ENCODE measurements at places on chromosomes 2 and 18.
A peak's percentile ranks its signal among the peaks of the same experiment; 100 is the strongest.

GRCh38 chr2:119753041-119753929 lies 6.4 kb upstream of the PTPN4 start:
- DNase-seq: no peak

DNA sequence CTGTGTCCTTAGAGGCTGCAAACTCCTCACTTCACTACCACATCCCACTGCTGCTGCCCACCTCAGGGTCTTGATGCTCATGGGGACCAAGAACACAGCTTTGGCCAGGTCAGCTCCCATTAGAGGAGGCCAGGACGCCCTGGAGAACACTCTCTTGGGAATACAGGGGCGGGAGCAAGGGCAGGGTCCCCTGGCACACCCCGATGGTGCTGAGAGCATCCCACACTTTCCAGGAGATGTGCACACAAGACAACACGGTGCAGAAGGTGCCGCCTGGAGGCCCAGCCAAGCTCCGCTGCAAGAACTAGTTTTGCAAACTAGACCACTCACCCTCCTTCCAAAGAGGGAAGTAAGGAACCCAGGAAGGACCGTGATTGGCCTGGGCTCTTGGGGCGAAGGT lies 304.4 kb upstream of the SALL3 start:
- no peak for DNase-seq

DNA sequence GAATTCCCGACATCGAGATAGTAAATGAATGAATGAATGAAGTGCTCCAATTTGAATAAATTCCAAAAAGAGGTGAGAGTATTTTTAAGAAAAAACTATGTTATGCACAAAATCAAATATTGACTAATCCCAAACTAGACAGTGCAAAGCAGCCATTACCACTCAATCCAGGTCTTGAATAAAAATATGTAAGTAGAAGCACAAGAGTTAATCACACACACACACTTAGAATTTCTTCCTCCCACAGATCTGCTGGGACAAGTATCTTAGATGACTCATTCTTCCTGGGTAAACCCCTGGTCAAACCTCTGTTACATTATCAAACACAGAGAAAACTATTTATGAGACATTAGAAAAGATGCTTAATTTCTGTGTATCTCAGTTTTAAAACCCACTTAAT lies 102.0 kb downstream of the PLA2R1 start:
- DNase-seq: no peak

DNA sequence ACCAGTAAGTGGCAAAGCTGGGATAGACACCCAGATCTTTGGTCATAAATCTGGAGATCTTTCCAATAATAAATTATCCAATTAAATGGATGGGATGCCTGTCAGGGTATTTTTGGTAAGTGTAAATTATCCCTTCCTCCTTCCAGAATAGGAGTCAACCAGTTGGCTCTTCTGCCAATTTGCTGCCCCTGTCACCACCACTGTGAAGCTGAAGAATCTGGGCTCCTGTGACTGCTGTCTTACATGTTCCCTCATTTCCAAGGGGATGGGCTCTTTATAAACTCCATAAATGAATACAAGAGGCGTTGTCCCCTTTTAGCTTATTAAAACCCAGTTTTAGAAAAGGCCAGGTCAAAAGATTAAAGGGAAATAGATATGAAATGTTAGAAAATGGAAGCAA lies 17.8 kb upstream of the BMP10 start:
- no peak for DNase-seq

GRCh38 chr2:219350710-219351221 lies 18.2 kb upstream of the RESP18 start:
- no peak for DNase-seq

- DNase-seq: no peak
Measured at GRCh38 chr2:168087401-168087800, 160.0 kb downstream of the STK39 start.

- DNase-seq: no peak
Measured at GRCh38 chr18:49243391-49243790, 217.1 kb downstream of the DYM start.

DNA sequence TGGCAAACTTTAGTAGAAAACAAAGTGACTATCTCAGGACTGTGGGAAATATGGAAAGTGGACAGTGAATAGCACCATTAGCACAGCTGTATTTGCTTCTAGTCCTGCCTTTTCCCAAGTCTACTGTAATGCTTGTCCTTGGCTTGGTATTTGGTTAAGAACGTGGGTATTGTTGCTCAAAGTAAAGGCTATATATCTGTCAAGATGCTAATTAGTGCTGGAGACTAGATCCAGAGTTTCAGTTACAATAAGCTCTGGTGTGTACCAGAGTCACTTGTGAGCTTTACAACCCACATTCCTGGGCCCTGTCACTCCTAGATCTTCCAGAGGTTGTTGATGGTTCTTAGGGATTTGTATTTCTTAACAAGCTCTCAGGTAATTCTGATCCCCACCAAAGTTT lies 313.6 kb downstream of the SLC8A1 start:
- no peak for DNase-seq

DNA sequence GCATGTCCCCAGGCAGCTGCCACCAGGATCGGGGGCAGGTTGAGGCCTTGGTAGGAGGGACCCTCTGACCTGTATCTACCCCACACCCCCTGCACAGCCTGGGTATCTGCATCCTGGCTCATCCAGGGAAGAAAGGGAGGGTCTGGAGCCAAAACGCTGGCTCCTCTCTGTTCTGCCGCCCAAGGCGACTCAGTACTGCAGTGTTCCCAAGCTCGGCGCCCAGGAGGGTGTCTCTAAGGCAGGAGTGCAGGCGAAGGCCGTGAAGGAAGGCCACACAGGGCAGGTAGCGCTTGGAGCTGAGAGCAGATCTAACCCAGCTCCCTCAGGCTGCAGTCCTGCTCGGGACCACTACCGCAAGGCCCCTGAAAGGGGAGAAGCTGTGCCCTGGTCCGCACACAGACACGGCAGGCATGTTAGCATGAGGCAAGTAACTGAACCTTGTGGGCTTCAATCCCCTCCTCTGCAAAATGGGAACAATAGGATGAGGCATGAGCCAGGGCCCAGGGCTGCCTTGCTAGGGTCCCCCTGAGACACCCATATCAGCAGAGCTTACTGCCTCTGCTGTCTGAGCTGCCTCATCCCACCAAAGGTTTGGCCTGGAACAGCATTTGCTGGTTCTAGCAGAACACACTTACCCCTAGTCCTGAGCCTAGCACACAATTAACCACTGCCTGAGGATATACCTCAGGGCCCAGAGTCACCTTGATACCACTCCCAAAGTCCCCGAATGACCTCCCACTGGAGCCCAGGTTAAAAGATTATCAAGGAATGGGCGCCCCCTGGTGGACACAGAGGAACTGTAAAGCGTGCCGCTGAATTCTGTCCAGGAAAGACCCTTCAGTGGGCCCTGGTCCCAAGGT lies 6.5 kb downstream of the PTMA start:
- DNase-seq: peak; percentile 62

- DNase-seq: no peak
Measured at GRCh38 chr2:119755906-119756305, 3.8 kb upstream of the PTPN4 start.

GRCh38 chr2:147913701-147914480 lies 69.1 kb downstream of the ACVR2A start:
- no peak for DNase-seq

DNA sequence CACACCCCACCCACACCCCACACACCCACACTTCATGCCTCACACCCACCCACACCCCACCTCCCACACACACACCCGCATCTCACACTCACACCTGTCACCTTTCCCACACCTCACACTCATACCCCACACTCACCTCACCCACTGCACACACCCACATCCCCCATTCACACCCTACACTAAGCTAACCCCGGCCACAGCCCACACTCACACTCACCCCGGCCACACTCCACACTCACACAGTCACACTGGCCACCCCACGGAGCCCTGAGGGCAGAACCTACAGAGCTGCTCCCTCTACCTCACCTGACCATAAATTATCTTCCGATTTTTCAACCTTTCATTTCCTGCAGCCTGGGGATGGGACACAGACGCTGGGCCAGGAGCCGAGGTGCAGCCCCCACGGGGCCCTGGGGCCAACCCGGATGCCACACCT lies 241.3 kb downstream of the HDAC4 start:
- DNase-seq: no peak

GRCh38 chr2:64402876-64403275 lies 51.1 kb upstream of the LGALSL start:
- peak; percentile 57 for DNase-seq

DNA sequence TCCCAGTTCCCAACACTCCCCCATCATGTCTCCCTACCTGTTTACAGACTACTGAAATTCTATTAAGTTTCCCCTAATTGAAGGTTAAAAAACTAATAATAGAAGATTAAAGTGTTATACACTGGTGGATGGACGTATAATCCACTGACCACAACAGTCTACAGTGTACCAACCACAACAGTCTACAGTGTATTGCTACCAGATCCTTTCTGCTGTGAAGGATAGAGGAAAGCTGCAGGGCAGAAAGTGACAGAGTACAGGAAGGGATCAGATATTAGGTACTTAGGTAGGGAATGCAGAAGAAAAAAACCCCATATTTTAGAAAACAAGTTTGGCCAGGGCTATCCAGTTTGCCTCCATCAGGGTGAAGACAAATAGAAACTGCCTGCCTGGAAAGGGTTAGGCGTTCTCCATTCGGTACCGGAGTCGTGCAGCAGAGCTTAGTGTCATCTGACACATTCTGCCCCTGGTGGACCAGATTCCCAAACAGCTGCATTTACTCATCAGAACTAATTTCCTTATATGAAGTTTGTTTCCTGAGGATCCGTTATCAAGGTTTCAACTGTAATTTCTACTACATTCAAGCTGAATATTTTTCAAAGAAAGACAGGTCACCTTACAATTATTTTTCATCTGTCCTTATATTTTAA lies 49.9 kb downstream of the KLF7 start:
- DNase-seq: no peak

GRCh38 chr18:64091526-64091925 lies 57.4 kb downstream of the LINC00305 start:
- DNase-seq: no peak

DNA sequence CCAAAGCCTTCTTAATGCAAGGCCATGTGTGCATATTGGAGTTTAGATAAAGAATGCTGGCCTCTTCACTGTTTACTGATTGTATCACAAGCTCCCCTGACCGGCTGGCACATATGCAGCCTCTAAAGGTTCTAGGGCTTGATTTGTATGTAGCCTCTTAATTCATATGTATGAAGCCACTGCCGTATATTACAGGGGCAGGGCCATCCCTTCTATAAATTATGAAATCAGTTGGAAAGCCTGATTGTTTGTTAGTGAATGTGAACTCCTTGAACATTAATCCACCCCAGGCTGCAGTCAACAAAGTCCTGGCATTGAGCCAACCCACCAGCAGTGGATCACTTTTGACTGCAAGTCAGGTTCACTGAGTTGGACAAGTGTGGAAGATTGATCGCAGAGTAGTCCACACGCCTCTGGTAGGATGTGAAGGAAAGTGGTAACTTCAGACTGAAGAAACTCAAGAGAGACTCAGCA lies 61.6 kb upstream of the PARD3B start:
- DNase-seq: no peak

DNA sequence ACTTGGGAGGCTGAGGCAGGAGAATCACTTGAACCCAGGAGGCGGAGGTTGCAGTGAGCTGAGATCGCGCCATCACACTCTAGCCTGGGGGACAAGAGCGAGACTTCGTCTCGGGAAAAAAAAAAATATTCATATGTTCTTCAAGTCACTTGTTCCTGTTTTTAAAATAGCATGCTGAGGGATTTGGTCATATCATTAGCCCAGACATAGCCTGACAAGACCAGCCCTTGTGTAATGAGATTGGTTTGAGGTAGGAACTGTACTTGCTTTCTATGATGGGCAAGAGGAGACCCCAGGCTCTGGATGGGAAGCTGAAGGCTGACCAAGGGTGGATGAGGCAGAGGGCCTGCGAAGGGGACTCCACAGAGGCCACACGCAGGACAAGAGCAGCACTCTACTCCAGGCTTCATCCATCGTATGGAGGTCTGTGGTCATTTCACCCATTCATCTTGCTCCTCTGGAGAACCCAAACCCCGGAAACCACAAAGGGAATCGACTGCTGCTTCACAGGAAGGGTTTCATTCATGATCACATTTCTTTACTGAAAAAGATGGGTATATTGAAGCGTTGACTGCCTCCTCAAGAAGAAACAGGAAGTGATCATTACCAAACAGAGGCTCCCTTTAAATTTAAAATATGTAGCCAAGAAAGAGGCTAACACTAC lies 87.1 kb upstream of the ZNF397 start:
- DNase-seq: no peak

GRCh38 chr18:59388817-59389216 lies 29.8 kb upstream of the LMAN1 start:
- DNase-seq: no peak

DNA sequence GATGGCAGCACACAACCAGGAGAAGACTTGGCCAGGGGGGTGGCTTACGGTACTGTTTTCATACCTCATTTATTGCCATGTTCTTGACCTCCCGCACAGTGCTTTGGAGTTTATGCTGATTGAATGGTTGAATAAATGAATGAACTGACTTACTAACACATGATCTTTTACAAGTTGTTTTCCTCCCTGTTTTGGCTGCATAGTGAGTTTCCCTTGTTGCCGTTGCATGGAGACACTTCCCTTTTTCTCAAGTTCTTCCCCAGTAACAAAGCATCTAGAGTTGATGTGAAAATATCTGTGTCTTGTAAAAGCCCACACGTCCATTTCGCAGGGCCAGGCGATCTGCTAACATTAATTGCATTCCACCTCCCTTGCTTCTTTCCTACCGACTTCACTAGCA lies 35.7 kb upstream of the RAB1A start:
- DNase-seq: no peak

DNA sequence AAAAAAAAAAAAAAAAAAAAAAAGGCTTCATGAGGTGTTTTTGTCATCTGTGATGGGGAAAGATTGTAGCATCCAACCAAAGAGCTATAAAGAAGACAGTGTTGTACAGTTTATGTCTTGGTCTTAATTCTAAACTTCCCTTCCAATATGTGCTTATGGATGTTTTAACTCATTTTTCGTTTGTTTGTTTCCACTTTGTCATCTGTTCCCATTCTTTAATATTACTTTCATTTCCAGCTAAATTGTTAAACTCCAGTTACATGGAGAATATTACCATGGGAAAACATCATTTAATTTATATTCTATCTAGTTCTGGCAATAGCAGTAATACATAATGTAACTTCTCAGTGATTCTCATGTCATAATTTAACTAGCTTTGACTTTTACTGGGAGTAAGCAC lies 344.1 kb upstream of the NRP2 start:
- DNase-seq: no peak

DNA sequence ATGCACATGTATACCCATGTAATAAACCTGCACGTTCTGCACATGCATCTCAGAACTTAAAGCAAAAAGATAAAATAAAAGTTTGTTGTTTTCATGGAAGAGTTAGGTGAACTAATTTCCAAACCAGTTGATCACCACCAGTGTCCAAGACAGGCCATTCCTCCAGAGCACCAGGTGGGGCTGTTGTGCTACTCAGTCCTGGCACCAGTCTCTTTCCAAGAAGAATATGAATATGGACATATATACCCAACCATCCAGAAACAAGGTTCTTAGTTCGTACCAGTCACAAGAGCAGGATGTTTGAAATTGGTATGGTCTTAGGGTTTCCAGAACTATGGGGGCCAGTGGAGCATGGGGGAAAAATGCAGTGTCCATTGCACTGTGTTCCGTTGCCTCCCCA lies 17.2 kb upstream of the TNP1 start:
- no peak for DNase-seq

GRCh38 chr2:238898534-238899281 lies 50.8 kb downstream of the TWIST2 start:
- no peak for DNase-seq
